ENCODE measurements at places on chromosomes 12 and 14.

GRCh38 chr12:10557329-10557728 lies 51.6 kb downstream of the EIF2S3B start:
- DNase-seq = no peak

DNA sequence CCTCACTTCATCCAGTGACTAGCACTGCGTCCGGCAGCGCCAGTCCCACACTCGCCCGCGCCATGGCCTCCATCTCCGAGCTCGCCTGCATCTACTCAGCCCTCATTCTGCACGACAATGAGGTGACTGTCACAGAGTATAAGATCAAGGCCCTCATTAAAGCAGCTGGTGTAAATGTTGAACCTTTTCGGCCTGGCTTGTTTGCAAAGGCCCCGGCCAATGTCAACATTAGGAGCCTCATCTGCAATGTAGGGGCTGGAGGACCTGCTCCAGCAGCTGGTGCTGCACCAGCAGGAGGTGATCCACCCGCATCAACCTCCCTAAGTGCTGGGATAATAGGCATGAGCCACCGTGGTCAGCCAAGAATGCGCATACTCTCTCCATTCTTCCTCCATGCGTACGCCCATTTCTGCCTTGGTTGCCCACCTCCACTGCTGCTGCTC lies 59.9 kb downstream of the IRF2BPL start:
- DNase-seq = no peak

DNA sequence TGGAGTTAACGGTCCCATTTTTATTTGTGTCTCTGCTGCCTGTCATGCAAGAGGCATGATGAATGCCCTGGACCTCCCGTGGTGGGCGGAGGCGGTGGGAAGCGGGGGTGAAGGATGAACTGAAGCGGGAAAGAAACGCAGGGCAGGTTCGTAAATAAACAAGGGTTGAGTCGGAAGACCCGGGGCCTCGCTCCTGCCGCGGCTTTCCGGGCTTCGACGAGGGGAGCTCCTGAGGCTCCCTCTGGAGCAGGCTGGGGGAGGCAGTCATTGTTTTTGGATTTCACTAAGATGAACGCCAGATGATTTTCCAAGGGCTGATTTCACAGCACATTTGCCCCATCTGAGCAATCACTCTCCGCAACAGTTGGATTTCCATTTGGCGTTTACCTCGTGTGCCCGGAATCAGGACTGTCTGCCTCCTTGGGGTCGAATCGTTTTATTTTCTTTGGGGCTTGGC lies 130.2 kb downstream of the SLC38A6 start:
- no peak for DNase-seq

DNA sequence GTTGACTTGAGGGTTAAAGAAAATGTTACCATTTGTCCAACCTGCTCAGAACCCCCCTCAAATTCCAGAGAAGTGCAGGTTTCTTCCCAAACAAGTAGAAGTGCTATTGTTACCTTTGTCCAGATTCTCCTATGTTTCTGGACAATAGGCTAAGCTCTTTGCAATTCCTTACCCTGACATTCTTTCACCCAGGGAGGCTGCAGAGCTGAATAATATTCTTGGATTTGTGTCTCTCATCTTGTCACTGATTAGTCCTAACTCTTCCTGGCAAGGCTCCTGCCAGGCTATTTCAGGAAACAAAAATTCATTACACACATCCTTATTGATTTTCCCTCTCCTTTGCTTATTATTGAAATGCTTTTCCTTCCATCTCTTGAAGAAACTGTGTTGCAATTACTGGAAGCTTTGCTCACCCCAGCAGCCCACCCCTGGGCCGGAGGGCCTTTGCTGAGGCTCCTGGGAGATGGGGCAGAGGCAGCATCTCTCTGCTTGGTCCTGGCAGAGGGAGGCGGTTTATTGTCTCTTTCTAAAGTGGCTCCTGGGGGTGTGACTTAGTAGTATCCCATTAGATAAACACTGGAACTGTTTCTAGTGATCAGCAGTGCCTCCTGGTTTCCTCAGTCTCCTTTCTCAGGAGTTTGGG lies 207.5 kb upstream of the PELI2 start:
- DNase-seq = no peak

DNA sequence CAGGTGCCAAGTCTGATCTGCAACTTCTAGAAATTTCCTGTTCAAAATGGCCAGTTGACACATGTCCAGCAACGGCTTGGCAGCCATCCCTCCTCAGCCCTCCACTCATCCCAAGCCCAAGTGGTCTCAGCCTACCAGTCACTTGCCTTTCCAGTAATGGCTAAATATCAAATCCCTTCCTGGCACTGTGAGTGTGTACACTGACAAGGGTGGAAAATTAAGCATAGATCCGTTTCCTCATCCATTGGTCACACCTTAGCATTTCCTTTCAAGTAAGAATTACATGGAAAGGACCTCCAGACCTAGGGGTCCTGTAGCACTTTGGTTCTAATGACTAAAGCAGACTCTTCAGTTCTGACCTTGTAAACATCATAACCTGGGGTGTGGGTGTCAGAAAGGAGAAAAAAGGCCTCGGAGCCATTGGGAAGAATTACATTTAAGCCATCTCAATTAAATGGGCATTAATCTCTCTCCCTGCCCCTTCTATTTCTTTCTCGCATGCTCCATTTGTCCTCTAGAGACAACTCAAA lies 15.4 kb downstream of the LLPH start:
- no peak for DNase-seq

DNA sequence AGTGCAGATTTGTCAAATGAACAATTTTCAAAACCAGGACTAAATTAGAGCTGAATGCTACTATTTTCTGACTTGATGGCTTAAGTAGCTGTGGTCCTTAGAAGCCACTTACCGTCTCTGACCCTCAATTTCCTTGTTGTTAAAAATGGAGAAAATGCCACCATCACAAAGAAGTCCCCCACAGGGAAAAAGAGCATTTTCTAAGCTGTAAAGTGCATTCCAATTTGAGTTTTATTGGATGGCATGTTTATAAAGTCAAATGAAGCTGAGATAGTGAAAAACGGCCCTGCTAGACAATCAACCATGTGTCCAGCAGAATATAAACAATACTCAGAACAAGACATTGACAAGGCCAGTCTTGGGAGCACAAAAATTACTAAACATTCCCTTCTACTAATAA lies 53.6 kb downstream of the GOLGA5 start:
- DNase-seq = no peak

- DNase-seq = no peak
Measured at GRCh38 chr14:86333493-86333892, 803.5 kb downstream of the FLRT2 start.

- no peak for DNase-seq
Measured at GRCh38 chr12:49647827-49648711, 24.7 kb downstream of the PRPF40B start.

Measured in EL (cell line).